Stimulated activated CD8-positive, alpha-beta memory T cell treated with anti-CD3 and anti-CD28 coated beads, Interleukin-4, amount 100 ng/mL, for 1 hour (primary cell): ENCODE measurements at places on chromosomes 5 and 9.

- DNase-seq, result no peak
These were observed 157.9 kb upstream of the DMRT1 start for GRCh38 chr9:683509-684021.

DNA sequence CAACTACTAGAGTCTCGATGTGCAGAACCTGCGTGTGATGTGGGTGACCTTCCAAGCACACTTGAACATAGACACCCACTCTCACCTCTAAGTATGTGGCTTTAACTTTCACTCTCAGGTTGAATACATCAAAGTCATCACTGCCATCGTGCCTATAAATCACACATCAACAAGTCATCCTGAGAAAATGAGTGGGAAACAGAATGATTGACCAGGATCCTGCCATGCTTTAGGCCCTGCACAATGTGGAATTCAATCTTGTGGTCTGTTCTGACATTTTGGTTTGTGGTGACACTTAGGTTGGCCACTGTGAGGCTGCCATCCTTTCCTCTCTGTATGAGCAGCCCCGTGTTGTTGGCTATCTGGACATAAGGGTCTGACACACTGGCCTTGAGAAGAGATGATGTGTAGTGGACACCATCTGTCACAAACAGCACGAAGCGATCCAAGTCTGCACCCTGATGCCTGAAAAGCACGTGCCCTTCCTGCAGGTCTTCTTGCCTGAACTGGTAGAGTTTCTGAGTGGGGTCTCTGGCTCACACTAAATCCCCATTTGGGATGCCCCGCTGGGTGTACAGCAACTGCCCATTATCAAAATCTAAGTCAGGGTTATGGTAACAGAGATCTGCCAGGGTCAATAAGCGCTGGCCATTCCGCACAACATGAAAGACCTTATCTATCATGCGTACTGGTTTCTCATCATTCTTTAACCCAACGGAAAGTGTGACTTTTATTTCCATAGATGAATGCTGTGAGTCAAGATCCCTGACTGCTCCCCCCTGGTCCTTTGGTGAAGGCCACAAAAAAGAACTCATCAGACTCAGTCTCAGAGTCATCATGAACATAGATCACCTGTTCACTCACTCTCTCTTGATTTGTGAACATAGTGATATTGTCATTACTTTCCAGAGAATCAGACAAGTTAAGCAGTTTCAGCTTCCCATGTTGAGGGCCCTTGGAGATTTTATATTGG, 116.6 kb downstream of the ESM1 start:
- no peak for DNase-seq

DNA sequence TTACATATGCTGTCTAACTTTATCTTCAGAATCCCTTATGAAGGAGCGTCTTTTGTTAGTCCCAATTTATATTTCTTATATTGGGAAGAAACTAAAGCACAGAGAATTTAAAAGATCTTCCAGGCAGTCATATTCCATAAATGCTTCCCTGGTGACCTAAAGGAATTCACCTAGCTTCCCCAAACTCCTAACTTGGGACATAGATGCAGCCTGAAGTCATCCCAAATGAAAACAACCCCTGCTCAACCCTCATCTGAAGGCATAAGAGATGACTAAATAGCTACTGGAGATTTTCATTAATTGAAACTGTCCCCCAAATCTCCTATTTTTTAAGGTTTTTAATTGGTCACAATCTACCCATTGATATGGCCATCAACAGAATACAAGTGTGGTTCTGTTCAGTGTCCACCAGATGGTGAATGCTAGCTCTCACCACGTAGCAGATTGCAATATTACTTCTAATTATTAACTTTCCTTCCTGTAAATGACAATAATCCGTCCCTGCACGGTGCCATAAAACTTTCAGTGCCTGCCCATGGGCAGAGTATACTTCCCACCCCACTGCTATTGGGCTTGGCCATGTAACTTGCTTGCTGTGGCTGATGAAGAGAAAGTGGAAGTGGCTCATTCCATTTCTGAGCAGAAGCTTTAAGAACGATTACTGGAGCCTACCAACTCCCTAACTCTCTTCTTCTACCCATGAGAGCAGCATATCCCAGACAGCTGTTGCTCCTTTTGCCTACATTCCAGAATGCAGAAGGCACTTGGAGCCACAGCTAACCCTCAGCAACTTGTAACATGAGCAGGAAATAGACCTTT, 18.7 kb downstream of the PRUNE2 start:
- no peak for DNase-seq

GRCh38 chr9:125854553-125855275, 107.5 kb downstream of the PBX3 start:
- DNase-seq, result no peak

- no peak for DNase-seq
These were observed 53.1 kb downstream of the SYK start for GRCh38 chr9:90854637-90855175.

DNA sequence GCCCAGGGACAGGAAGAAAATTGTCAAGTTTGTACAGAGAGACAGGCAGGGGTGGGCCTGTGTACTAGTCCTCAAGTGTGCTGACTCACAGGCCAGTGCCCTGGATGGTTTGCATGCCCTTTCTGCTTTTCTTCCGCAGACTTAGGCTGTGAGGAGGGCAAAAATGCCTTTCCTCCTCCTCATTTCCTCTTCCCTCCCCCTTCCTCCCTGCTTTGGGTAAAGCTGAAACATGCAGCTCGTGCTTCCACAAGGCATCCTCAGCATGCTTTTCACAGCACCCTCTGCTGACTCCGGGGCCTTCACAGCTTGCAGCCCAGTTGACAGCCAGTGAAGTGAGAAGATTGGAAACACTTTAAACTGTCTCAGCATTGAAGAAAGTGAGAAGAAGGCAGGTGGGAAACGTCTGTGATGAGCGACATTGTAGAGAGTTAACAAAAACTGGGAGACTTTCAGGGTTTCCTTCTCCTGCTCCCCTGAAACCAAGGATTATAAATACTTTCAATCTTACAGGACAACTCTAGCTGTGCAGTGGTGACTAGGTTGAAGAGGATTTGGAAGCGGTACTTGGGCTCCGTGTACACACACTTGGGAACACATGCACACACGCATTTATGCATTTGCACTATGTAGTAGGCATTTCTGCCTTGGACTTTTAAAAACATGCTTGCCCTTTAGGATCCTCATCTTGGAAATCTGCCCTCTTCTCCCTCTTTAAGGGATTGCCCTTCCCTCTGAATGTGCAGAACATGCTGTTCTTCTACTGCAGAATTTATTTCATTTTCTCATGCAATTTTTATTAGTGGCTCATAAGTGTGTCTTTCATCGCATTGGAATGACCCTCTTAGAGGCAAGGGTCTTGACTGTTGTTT, 138.8 kb downstream of the GRIA1 start:
- DNase-seq, result no peak

- no peak for DNase-seq
These were observed 485.4 kb downstream of the ZNF608 start for GRCh38 chr5:124260921-124261515.

DNA sequence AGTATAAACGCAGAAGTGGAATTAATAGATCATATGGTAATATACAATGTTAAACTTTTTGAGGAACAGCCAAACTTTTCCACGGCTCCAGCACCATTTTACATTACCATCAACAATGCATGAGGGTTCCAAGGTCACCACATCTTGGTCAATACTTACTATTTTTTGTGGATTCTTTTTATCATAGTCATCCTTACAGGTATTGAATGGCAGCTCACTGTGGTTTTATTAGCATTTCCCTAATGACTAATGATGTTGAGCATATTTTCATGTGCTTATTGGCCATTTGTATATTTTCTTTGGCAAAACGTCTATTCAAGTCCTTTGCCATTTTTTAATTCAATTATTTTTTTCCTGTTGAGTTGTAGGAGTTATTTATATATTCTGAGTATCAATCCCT, 14.1 kb upstream of the RAPGEF6 start:
- DNase-seq, result no peak

GRCh38 chr5:122877518-122877917, 32.1 kb downstream of the SNX24 start:
- no peak for DNase-seq

DNA sequence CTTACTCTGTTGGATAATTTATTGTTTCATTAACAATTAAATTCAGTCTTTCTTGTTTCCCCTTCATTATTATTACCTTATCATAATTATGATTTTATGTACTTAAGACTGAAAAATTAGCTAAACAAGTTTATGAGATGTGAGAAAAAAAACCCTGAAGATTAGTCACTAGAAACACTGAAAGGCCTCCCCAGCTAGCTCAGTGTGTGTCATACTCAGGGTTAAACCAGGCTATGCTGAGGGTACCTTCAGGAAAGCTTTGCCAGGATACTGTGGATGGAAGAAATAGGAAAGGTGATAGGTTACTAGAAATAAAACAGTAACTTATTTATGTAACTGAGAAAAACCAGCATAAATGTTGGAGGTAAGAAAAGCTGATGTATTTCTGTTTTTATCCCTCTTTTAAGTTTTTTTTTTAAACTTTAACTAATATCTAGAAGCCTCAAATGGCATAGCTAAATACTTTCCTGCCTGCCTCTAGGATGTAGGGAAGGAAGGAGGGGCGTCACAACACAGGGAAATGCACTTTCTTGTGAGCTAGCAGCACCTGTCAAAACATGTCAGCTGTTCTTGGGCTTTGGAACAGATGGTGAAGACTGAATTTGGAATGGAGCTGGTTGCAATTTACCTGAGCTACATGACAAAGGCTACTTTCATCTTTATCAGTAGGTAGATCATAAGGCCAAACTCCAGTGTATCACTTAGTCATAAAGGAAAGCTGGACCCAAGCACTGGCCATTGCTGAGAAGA, 24.2 kb downstream of the NMRK1 start:
- no peak for DNase-seq

- no peak for DNase-seq
These were observed 102.0 kb downstream of the ARHGAP26 start for GRCh38 chr5:142872217-142872616.

GRCh38 chr5:71882826-71883741, 164.0 kb downstream of the CARTPT start:
- DNase-seq, result no peak

DNA sequence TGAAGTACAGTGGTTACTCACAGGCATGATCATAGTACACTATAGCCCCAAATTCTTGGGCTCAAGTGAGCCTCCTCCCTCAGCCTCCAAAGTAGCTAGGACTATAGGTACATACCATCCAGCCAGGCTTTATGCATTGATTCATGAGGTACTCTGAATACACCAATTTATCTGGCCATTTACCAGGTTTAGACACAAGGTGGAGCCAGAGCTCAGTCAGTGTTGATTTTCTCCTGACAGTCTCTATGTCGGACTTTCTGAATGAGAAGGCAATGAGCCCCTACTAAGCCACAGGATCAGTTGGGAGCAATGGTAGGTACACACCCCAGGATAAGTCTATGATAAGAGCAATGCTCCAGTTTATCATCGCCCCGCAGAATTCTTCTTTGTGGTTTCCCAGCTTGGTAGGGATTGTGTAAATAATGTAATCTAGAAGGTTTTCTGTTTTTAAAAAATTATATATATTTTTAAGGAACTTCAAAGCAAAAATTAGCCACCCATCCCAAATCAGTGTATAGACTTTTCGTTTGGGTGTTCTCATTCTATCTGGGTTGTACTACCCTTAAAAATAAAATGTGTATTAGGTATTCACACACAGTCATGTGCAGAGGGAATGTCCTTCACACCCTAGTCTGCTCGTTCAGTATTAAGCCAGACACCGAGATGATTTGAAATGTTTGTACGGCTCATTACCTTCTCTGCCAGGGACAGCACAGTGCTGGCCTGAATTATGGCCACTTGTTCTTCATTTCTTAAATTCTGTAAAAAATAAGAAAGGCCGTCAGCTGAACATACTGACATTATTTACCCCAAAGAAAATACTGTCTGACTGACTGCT, 118.4 kb upstream of the DPYSL3 start:
- DNase-seq, result peak; percentile 6

DNA sequence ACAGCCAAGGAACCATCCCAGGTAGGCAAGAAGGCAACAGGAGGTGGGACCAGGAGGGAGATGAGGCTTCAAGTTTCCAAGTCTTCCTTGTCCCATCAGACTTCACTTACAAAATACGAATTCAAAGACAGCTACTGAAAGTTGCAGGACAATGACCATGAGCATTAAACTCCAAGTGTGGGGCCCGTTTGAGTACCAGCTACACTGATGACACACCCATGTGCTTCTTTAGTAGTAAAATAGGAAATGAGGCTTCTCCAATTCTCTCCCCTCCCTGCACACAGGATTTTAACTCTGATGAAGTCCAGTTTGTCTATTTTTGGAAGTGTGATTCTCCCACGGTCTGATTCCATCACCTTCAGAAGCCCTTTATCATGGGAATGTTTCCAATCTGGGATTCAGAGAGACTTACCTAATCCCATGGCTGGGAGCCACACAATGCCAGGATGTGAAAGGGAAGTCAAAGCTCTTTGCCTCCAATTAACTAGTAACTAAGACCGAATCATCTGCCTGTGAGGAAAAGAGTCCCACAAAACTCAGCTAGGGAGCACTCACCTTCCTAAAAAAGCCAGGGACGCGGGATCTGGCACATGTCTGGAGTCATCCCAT, 222.8 kb upstream of the MSX2 start:
- DNase-seq, result no peak
